Peyer's patch (tissue), 4 donors: ENCODE measurements at places on chromosomes 3 and 15. TPM values are rescaled to one million over a fixed set of nuclear protein-coding genes. Genes with fewer than 3 reads are reported as not detected.

SI gene
- total RNA-seq, result 1,078 TPM

DAZL gene
- not detected for total RNA-seq

DNA sequence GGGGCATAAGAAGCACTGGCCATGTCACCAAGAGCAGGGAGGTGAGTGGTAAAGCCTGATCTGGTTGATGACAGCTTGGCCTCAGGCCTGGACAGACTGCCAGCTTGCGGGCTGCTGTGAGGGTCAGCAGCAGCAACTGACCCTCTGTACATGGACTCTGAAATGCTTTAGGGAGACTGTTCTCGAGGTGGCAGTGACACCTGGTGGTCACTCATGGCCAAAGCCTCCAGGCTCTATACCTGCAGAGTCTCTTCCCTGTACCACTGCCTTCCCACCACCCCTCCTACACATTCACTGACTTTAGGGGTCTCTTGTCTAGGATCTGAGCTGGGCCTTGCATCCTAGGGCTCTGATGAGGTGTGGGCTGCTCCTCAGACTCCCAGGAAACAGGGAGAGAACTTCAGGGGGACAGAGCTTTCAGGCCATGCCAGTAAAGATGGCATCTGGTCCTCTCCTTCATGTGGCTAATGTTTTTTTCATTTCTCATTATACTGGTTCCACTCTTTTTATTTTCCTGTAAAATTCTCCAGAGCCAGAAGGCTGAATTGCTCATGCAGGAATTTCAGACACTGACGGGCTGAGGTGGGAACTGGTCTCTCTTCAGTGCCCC is 17.2 kb upstream of the TIMP4 start:
- peak; percentile 88 for DNase-seq

GRCh38 chr3:31251083-31251482 is 281.6 kb upstream of the STT3B start:
- no peak for DNase-seq

DNA sequence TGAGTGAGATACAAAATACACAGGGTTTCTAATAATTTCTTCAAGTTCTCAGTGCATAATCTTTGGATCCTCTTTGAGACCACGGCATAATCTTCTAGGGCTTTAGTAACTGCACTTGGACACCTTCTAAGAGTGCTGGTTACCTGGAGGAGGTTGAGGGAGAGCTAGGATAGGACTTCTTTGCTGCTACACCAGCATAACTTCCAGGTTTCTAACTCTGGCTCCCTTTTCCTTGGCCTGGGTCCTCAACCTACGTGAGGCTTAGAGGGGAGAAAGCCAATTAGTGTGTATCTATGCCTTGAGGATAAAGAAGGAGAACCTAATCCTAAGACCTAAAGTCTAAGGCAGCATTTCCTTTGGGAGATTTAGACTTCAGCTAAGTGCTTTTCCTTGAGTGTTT is 184.8 kb downstream of the LSAMP start:
- DNase-seq, result no peak

GRCh38 chr3:127565711-127566110 is 24.8 kb downstream of the TPRA1 start:
- no peak for DNase-seq

GRCh38 chr3:18211116-18211515 is 214.0 kb downstream of the SATB1 start:
- no peak for DNase-seq

- DNase-seq, result no peak
Measured at GRCh38 chr3:141255846-141256261, 24.2 kb downstream of the PXYLP1 start.

DNA sequence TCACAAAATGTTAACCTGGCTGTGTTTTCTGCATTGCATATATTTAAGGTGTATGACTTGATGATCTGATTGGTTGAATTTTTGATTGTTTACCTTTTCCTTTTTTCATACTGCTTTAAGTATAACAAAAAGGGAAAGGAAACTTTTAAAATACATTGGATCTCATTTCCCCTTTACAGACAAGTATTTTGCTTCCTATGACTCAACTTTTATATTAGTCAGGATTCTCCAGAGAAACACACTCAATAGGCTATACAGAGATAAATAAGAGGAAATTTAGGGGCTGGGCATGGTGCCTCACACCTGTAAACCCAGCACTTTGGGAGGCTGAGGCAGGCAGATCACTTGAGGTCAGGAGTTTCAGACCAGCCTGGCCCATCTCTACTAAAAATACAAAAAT is 205.8 kb downstream of the TJP1 start:
- DNase-seq, result no peak

GRCh38 chr15:68994981-68995761 is 19.3 kb upstream of the NOX5 start:
- no peak for DNase-seq

DNA sequence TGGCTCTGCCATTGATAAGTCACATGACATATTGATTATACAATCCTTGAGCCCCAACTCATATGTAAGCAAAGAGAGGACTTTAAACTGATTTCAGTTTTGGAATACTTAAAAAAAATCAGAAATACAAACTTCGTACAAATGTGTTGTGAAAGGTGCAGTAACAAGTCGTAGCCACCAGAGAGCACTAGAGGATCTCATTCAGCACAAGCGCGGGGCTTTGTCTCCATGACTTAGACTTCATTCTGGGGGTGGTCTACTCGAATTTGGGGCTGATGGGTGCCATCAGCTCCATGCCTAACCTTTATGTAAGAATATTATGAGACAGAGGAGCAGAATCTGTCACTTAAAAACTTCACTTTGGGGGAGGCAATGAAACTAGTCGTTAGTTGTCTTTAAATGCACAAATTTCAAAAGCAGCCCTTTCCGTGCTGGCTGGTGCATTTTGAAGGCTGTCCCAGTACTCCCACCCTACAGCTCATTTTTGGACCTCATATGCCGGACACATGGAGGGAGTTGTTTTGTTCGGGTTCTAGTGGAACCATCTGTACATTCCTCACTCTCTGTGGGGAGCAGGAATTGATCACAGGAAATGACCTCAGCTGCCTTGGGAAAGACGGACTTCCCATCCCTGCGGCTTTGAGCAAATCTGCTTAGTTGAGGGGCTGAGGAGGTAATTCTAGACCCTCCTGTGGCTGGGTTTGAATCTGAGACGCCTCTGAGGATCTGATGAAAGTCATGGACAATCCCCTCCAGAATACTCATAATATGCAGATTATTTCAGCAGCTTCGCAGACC is 27.5 kb upstream of the MASP1 start:
- DNase-seq, result peak; percentile 63
